Esophagus squamous epithelium (tissue), 5 donors: ENCODE measurements at places on chromosomes 7 and 10.
A peak's percentile ranks its signal among the peaks of the same experiment; 100 is the strongest.

- no peak for DNase-seq
Measured at GRCh38 chr10:28970231-28970630, 292.9 kb downstream of the BAMBI start.

DNA sequence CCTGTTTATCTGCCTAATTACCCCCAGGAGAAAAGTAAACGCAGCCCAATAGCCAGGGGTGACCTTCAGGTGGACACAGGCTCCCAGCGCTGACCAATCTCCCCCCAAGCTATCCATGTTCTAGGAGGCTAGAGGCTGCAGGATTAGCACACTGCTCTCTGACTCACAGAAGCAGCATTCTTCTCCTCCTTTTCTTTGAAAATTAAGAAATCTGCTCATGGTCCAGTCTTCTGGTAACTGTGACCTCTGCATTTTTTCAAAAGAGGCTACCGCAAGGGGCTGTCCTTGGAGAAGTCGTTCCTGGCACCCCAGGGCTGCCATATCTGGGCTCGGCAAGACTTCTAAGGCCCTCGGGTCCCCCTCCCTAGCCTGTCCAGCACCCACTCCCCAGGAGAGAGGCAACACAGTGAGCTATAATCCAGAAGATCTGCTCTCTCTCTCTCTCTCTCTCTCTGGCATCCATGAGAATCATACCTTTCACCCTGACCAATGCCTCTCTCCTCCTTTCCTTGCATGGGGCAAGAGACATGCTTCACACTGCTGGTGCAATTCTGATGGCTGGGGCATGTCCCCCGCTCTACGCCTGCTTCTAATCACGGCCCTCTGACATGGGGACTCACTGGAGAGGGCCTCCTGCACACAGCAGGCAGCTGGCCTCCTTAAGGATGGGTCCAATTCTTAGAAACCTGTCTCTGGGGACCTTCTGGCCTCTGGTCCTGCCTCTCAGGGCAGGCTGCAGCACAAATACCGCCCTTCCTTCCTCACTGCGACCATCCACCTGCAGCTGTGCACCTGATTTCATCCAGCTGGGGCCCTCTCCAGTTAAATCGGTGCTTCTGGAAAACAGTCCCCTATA is 27.3 kb downstream of the ANXA11 start:
- no peak for DNase-seq

- no peak for DNase-seq
Measured at GRCh38 chr10:31242902-31243301, 76.1 kb upstream of the ZEB1 start.

DNA sequence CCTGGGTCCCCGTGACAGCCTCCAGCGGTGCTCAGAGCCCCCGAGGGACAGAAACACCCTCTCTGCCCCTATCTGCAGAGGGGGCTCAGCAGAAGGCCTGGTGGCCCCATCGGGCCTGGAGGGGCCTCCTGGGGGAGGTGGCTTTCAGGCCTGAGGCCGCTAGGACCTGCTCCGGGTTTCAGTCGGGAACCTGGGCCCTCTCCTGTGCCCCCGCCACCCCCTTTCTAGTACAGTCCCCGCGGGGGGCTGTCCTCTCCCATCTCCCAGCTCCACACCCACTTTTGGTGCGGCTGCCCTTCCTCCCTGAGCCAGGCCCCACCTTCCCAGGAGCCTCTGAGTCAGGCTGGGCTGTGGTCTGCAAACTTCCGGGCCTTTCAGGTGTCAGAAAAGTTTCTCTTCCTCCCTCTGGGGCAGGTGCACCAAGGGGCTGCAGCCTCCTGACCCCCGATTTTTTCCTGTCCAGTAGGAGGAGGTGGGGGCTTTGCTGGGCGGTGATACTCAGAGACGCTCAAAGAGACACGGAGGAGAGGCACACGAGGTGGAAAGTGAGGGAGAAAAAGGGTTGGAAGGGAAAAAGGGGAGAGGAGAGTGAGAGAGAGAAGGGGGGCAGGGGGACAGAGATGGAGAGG is 692 bp downstream of the CARD11 start:
- DNase-seq: peak; percentile 14

DNA sequence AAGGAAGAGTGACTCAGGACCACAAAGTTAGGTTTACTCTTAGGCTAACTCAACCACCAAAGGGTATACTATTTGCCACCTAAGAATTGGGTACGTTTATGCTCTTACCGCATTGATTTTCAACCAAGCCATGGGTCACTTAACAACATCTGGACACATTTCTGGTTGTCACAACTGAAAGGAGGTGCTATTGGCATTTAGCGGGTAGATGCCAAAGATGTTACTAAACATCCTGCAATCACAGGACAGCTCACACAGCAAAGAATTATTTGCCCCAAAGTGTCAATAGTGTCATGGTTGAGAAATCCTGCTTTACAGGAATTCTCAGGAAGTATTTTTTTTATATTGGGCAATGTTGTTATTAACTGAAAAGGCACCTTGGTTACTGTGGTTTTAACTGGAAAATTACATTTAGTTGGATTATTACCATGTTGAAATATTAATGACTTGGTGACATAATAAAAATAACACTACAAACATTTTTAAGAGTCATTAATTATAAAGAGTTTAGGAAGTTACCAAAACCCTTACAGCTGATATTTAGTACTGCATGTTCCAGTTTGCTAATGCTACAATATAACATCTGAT is 185.0 kb upstream of the TMEM196 start:
- no peak for DNase-seq

DNA sequence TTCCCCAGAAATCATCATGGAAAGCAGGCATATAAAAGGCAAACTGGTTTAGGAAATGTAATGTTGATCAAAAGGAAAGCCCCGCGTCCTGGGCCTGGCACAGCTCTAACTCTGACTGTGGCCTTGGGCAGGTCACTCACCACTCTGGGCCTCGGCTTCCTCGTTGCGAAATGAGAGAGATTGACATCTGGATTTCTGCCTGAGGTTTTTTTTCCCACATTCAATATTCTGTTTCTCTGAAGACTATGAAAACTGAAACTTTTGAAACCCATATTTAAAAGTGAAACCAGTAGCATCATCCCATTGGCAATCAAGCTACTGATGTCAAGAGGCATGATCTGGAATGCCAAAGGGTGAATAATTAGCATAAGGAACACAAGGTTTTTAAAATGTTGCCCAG is 369.7 kb upstream of the NPVF start:
- DNase-seq: no peak

- no peak for DNase-seq
Measured at GRCh38 chr10:103916876-103917275, 1.1 kb downstream of the STN1 start.

- no peak for DNase-seq
Measured at GRCh38 chr7:121530227-121531174, 134.4 kb upstream of the FAM3C start.

DNA sequence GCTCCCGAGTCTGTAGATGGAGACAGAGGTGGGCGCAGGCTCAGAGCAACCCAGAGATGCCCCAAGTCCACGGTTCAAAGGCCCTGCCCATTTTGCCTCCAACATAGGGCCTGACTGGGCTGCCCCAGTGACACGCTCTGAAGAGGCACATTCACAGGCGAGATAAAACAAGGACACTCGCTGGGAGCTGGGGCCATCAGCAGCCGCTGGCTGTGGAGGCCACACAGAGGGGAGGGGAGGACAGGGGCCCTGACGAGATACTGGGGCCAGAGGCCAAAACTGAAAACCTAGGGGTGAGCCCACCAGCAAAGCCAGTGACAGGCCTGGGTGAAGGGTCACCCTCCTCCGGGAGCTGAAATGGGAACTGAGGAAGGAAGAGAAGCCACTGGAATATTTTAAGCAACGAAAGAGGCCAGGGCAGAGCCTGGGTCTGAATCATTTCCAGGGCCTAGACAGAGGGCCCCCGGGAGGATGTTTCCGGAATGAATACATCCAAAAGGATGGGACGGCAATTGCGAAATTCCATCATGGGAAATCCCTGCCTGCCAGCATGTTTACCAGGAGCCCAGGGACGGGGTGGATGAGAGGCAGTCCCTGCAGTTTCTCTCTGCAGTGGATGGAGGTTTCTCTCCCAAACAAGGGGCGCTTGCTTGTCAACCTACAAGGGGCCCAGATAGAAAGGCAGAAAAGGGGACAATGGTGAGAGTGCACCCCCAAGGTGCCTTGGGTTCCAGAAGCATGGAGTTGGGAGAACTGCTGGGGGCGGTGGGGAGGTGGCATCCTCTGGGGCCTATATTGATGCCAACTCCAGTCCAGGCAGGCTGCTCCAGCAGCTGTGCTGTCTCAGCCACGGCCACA is 29.0 kb upstream of the HSPA12A start:
- DNase-seq: peak; percentile 7

- no peak for DNase-seq
Measured at GRCh38 chr7:101468546-101469275, 106.0 kb downstream of the COL26A1 start.

DNA sequence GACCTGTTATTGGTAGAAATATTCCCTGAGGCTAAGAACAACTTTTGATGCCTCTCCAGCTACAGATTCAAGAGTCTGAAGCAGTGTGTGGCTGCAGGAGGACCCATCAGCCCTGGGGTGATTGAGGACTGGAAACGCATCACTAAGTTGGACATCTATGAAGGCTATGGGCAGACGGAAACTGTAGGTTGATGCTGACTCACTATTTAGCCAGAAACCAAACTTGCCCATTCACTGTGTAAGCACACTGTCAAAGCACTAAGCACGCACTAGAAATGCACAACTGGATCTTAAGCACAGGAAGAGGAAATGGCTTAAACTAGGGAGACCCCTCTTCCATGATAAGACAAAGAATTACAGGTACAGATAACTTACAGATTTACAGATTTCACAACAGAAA is 20.8 kb downstream of the ACSM6 start:
- no peak for DNase-seq

DNA sequence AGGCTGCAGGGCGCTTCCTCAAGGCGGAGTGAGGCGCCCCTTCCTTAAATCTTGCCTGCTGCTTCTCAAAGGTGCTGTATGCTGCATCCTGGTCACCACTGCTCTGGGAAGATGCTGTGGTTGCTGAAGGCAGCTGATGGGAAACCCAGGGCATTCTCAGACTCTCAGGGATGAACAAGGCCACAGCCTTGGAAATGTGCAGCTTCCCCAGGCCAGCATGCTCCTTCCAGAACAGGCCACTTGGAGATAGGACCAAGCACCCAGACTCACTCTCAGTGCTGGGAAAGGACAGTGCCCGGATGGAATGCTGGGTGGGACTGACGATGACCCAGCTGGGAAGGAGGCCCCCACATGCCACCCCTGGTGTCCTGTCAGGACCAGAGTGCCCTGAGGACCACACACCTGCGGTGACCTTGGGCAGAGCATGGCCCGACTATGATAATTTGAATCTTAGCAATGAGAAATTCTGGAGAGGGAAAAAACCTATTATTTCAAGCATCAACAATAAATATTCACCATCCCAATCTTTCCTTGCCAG is 235.5 kb downstream of the TNS3 start:
- no peak for DNase-seq

DNA sequence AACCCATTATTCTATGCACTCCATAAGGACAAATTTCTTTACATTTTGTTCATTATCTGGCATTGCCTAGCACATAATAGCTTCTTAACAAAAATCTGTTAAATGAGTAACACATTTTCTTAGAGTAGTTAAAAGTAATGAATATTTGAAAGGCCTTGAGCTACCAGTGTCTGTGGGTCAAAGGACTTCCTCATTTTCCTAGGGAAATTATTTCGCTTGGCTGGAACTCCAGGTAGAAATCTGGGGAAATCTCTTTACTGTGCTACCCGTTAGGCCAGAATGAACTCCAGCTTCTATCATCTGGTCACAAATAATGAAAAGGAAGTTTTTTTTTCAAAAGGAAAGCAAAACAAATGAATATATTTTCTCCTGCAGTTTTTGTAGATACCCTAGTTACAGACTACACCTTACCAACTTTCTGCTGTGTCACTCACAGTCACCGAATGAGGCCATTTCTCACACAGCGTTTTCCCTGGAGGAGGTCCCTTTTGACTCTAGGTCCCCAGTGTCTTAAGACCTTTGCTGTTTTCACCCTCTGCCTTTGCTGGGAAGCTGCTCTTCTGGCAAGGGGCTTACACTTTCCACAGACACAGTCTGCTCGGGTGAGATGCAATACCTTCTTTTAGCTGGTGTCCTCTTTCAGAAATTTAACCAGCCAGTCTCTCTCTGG is 1.6 kb downstream of the SAMD9L start:
- no peak for DNase-seq

DNA sequence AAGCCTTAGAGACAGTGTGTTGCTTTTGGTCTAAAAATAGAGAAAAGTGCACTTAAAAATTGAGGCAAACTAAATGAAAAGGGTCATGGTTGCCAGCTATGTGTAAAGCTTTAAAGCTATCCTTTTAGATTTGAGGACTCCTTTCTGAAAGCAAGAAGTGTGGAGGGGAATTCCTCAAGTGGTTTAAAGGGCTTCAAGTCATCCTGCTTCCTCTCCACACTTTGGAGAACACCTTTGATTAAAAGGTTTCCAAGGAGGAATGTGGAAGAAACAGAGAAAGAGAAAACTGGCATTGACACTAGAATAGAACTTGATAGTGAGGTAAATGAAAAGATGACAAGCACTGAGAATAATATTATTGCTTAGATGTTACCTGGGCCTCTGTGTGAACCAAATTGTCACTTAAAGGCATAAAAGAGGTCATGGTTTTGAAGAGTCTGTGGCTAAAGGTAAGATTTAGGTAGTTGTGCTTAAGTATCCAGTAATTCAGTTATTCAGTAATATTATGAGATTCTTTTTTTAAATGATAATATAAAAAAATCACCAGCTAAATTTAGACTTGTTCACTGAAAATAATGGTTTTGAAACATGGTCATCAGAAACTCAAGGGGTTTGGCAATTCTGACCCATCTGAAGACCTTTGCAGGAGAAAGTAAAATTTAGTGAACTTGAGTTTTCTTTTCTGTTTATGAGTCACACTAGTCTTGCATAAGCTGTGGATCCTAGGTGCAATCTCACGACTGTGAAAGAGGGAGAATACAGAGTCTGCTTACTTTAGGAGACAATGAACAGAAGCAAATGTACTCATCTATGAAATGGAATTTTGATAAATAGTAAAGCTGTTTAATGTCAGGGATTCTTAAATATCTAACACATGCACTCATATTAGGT is 466.0 kb downstream of the KIF20B start:
- no peak for DNase-seq

DNA sequence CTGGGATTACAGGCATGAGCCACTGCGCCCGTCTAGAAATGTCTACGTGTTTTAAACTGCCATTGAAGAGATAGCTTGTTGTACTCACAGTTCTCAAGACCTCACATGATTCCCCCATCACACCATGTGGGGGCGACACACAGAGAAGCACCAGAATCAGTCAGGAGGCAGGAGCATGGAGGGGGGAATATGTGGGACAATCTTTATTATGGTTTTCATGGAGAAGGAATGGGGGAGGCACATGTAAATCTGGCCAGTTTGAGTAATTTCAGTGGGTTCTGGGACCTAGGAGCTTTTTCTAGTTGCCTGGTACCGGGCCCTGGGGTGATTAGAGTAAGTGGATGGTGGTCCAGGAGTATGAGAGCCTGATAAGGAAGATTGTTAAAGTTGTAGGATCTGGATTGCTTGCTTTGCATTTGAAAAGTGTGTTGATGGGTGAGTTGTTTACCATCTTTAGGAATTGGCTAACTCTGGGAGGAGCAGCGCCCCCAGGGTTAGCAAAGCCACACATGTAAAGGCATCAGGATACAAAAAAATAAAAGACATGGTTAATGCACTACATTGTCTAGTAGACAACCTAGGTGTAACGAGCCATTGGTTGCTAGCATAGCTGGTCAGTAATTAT is 85.4 kb upstream of the SLC13A1 start:
- no peak for DNase-seq
